ENCODE measurements at places on chromosomes 4 and X. TPM values are rescaled to one million over a fixed set of nuclear protein-coding genes. Genes with fewer than 3 reads are reported as not detected.

EVC gene
- 0.36 TPM for total RNA-seq

MAOA gene
- 0.14 TPM for total RNA-seq

DDX53 gene
- not detected for total RNA-seq

PNMA5 gene
- total RNA-seq, result 0.17 TPM

RAB33A gene
- 33.1 TPM for total RNA-seq

SHOX gene
- total RNA-seq, result not detected

HSD17B13 gene
- 0.48 TPM for total RNA-seq

CTAG2 gene
- total RNA-seq, result 21.0 TPM

YTHDC1 gene
- 120 TPM for total RNA-seq

WDR44 gene
- 23.1 TPM for total RNA-seq

GPRASP1 gene
- total RNA-seq, result 12.7 TPM

DAPP1 gene
- total RNA-seq, result 22.8 TPM

PRSS48 gene
- total RNA-seq, result not detected

VCX2 gene
- total RNA-seq, result not detected

NUP62CL gene
- 3.5 TPM for total RNA-seq

CXorf49 gene
- total RNA-seq, result not detected

SRPK3 gene
- total RNA-seq, result not detected

FAM184B gene
- total RNA-seq, result not detected

DCTD gene
- 69.9 TPM for total RNA-seq

FAM90A26 gene
- not detected for total RNA-seq

MAGEE2 gene
- total RNA-seq, result not detected

TCP11X2 gene
- not detected for total RNA-seq

CC2D2A gene
- not detected for total RNA-seq

NEUROG2 gene
- total RNA-seq, result not detected

KLHL4 gene
- not detected for total RNA-seq

VGLL1 gene
- total RNA-seq, result 0.77 TPM

RAB40AL gene
- total RNA-seq, result 0.60 TPM

AR gene
- not detected for total RNA-seq

TBC1D9 gene
- total RNA-seq, result 0.11 TPM

CT45A1 gene
- not detected for total RNA-seq

LONRF3 gene
- 1.6 TPM for total RNA-seq

ANAPC10 gene
- 23.2 TPM for total RNA-seq
